ENCODE measurements at places on chromosomes 3 and 15. TPM values are rescaled to one million over a fixed set of nuclear protein-coding genes. Genes with fewer than 3 reads are reported as not detected.

FYTTD1 gene
- polyA plus RNA-seq = 128 TPM

CAND2 gene
- 10.5 TPM for polyA plus RNA-seq

WDR5B gene
- 9.6 TPM for polyA plus RNA-seq

ADGRG7 gene
- not detected for polyA plus RNA-seq

SERINC4 gene
- polyA plus RNA-seq = not detected

ZKSCAN7 gene
- 16.4 TPM for polyA plus RNA-seq

CHP1 gene
- polyA plus RNA-seq = 72.0 TPM

PROS1 gene
- 43.6 TPM for polyA plus RNA-seq

CLEC3B gene
- polyA plus RNA-seq = 43.9 TPM

OR5K2 gene
- not detected for polyA plus RNA-seq

CHCHD6 gene
- polyA plus RNA-seq = 24.0 TPM

EFCC1 gene
- 2.2 TPM for polyA plus RNA-seq

KNG1 gene
- 157 TPM for polyA plus RNA-seq

All from left renal pelvis (tissue), 4 donors.